ENCODE measurements at places on chromosomes 4 and X.

DNA sequence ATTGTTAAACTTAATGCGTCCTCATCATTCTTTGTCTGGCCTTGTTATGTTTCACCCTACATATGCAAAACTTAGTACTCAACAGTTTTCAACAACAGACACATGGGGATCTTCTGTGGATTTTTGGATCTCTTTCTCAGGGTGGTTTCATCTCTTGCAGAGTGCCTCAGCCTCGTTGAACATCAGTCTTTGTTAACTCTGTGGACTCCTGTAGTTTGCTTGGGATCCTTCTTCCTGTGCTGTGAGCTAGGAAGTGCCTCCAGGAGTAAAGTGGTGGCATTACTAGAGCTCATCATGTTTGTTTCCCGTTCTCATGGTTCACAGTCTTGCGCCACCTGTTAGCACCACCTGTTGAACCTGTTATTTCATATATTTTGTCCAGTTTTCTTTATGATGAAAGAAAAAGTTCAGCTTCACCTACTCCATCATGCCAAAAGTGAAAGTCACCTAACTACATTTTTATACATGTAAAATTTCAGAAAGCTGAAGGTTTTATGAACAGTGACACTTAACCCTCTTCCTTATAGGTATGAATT, 27.5 kb upstream of the NDUFC1 start:
- DNase-seq: no peak

DNA sequence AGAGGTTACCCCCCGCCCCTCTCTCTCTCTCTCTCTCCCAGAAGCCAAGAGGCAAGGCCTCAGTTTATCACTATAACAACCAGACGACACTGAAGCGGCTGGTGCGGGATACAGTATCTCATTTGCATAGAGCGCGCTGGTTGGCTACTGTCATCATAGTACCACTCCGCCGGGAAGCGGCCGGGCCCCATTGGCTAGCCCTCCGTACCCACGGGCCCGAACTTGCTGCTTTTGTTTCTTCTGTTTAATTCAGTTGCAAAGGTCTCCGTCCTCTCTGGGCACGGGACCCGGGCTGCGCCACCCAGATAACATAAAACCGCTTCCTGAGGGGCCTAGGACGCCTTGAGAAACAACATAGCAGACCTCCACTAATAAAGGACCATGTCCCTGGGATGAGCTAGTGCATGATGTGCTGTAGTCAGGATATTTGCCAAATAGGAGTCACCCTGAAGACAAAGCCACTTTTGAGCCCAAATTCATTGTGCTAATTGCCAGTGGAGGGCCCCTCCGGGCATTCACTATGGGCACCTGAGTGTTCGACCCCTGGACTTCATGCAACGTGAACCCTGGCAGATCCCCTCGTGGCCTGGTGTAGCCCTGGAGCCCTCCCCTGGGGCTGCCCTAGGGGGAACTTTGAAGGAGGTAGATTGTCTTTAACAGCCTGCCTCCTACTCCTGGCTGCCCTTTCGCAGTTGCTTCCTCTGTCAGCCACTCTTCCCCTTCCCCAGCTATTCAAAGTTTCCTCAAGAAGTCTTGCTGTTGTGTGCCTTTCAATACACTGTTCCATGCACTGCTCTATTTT, at the start of gene PCYT1B:
Gene PCYT1B (minus strand): TSS at position 91 of the 802 bp plus-strand sequence. CDS start 242 bp downstream, outside the sequence.
- peak; percentile 50 for DNase-seq

DNA sequence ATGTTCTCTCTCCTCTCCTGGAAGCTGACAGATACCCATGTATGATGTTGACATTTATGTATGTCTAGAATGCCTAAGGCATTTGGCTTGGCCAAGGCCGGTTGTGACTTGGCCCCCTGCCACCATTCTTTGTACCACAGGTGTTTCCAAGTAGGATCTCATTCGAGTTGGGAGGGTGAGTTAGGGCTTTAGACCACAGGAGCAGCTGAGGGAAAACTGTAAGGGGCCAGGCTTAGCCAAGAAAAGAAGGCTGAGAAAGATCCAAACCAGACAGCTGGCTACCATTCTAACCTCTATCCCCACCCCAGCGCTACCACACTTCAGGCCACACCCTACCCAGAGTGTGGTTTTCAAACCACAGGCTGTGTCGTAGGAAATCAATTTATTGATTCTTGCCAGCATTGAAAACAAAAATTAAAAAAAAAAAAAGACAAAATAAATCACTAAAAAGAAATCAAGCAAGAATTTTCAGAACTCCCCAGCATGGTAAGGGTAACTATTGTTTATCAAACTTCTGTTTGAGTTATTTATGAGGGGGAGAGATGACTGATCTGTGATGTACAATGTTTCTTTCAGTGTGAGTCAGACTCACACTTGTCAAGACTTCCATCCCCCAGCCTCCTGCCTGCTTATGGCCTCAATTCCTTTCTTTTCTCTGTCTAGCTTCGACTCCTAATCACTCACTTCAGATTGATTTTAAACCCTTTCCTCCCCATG, 9.9 kb downstream of the TMSB4X start:
- DNase-seq: peak; percentile 85

GRCh38 chr4:105196523-105197145, 50.0 kb downstream of the TET2 start:
- DNase-seq: no peak

DNA sequence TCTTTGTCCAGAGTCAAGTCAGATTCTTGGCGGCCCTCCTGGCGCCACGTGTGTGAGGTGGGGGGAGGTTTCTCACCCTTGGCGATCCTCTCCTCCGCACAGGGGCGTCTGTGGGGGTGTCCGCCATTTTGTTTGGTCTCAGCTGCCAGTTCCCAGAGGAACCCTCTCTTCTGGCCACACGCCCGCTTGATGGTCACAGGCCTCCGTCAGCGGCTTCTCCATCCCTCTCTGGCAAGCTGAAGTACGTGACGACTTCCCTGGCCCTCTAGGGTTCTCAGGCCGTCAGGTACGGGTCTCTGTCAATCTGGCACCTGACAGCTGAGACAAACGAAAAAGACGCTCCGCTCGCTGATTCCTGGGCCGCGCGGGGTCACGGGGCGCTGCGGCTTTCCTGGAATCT, 272.6 kb downstream of the TRIML1 start:
- no peak for DNase-seq

- DNase-seq: peak; percentile 93
Measured at GRCh38 chr4:184537269-184538022, 63.1 kb upstream of the IRF2 start.

GRCh38 chrX:121221322-121221977, 174.0 kb downstream of the GLUD2 start:
- no peak for DNase-seq

Data from Calu3 (cell line).